Vagina (tissue), 2 donors: ENCODE measurements at places on chromosomes 6 and 20.

- DNase-seq, result no peak
Measured at GRCh38 chr6:123393331-123393730, 243.4 kb downstream of the TRDN start.

GRCh38 chr20:63695424-63696305, 787 bp upstream of the TNFRSF6B start:
- DNase-seq, result no peak

DNA sequence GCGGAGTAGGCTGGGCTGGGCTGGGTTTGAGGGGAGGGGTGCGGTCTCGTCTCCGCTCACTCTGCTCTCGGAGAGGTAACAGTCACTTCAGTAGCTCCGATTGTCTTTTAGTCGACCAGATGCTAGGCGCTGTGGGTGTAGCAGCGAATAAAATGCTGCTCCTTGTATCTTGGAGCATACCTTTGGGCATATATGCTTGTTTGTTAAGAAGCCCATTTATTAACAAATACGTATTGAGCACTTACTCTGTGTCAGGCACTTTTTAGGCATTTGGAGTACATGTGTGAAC, 545 bp downstream of the ACTR5 start:
- no peak for DNase-seq

- no peak for DNase-seq
Measured at GRCh38 chr20:17993546-17993945, 24.7 kb downstream of the MGME1 start.

DNA sequence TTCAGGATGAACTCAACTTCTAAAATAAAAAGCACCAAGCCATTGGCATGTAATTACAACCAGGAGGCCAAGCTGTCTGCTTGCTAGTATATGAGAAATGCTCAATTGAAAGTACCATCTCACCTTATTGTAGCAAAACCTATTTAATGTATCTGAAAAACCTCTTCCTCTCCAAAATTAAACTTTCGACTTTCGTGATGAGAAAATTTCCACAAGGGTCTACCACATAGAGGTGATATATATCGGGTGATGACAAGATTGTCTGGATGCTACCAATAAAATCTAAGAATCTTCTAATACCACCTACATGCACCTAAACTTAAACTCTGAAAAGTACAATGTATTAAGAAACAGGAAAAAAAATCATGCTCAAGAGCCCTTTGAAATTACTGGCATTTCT, 74.2 kb downstream of the ATXN1 start:
- no peak for DNase-seq
